ENCODE measurements at places on chromosomes 12 and 14.

DNA sequence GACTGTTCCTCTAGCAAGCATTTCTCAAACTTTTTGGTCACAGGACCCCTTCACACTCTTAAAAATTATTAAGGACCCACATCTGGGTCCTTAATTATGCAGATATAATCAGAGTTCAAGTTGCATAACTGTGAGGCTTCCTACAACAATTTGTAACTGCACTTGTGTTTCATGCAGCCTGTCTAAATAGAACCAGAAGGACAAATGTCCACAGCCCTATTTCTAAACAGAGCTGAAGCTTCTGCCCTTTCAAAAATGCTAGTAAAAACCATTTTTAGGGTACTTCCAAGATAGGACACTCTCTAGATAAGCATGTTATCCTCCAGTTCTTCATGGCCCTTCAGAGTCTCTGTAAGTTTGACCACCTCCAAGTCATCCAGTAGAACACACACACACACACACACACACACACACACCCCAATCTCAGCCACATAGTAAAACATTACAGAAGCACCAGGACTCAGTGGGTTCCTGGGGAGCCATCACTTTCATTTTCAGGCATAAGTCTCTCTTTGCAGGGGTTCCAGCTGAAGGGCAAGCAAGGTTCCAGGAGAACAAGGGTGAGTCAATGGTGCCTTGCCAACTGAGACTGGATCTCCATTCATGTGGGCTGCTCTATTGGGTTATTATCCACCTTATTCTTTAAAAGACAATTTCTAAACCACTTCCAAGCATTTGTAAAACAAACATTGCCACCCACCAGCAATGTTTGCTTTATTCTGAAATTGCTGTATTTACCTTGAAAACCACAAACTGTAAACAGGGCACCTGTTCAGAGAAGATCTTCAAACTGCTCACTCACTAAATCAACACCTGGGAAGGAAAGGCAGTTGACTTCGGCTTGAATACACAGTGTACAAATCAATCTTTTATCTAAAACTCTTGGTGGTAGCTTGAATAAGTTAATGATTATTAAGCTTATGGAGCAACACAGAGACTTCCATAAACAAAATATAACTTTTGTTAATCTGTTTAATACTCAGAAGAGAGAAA is 64.1 kb downstream of the ITPR2 start:
- no peak for DNase-seq

- DNase-seq: peak; percentile 55
These were observed 4.3 kb upstream of the CD9 start for GRCh38 chr12:6195665-6196535.

DNA sequence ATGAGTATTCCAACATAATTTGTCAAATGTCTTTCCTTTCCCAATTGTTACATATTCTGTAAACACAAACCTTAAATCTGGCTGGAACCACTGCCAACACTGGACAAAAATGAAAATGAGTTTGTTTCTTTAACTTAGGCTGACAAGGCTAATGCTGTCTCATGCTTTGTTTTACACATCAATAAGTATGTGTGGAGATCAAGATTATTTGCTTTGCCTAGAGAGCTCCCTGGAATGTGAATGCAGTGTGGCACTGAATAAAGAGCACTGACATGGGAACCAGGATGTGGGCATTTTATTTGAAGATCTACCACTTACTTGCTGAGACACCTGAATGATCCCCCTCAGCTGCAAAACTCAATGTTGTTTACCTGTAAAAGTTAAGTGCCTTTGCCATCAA is 61.7 kb downstream of the RALGAPA1 start:
- DNase-seq: no peak

DNA sequence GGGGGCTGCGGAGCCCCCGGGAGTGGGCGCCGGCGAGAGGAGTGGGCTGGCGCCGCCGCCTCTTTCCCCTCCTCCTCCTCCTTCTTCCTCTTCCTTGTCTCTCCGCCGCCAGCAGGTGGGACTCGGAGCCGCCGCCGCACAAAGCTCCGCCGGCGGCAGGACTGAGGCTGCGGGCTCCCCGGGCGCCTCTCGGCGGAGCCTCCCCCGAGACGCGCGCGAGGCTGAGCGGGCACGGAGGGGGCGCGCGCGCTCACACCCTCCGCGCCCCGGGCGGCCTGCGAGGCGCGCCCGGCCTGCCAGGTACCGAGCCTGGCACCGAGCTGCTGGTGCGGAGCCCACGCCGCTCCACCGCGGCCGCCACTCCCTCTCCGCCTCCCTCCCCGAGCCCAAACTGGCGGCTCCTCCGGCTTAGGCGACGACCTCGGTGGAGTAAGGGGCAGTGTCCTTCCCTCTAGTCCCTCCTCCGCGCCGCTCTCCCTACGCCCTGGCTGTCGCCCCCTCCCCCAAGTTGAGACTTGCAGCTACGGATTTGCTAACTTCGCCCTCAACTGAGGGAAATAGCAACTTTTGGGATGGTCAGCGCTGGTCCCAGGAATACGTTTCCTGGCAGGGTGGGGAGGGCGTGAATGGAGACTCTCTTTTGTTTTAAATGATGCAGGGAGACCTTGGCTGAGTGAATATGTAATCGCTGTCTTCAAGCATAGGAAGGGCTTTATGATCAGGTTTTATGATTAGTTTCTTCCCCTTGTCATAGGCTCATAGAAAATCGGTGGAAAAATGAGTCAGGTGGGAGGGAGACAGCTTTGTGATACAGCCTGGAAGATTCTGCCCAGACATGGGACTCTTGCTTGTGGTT is 199.5 kb upstream of the CAND1 start:
- DNase-seq: peak; percentile 43

DNA sequence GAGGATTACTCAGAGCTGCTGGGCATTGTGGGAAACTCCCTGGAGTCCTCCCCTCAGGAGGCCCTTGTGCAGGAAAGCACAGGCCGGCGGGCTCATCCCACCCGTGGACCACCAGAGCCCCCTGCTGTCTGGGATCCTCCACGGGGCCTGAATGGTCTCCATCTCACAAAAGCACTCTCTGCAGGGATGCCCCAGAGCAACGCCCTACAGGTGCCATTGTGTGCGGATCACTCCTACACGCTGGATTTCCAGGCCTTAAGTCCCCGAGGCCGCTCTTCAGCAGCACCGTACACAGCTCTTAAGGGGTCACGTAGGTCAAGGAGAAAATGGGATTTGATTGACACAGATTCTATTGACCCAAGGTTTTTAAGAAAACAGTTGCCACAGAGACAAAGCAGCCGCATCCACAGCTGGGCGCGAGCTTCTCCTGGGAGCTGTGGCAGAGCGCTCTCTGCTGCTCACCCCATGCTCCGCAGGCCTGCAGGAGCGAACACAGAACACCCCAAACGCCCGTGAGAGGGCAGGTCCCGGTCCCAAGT is 36.7 kb upstream of the RIMBP2 start:
- DNase-seq: no peak

- DNase-seq: no peak
These were observed 12.0 kb downstream of the CFAP73 start for GRCh38 chr12:113161415-113162016.

- DNase-seq: peak; percentile 24
These were observed 9.8 kb upstream of the GNPNAT1 start for GRCh38 chr14:52801014-52801712.
